ENCODE measurements at places on chromosomes 3 and 15.
A peak's percentile ranks its signal among the peaks of the same experiment; 100 is the strongest.

- no peak for DNase-seq
Observed at GRCh38 chr3:12451481-12451880, 32.8 kb upstream of the TSEN2 start.

GRCh38 chr3:50519471-50520089, 16.1 kb upstream of the CACNA2D2 start:
- peak; percentile 87 for DNase-seq

- no peak for DNase-seq
Observed at GRCh38 chr3:11120091-11120805, 34.0 kb upstream of the HRH1 start.

DNA sequence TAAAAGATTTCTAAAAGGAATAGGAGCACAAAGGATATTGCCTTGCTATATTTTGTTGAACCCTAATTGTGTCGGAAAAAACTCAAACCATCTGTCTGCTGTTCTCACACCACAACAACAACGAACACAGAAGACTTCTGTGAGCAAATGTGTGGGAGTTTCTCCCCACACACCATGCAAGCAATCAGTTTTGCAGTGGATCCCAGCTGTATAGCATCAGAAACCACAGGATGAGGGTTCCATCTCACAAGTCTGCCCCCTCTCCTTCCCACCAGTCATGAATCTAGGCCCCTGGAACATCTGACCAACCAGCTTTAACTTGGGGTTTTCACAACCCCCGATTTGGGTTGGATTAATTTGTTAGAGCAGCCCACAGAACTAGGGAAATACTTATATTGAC, 91.3 kb upstream of the SLC4A7 start:
- DNase-seq, result no peak

GRCh38 chr3:161977063-161977462, 480.5 kb downstream of the OTOL1 start:
- DNase-seq, result no peak

GRCh38 chr15:48811325-48811958, 573 bp upstream of the CEP152 start:
- no peak for DNase-seq

GRCh38 chr15:73287019-73287418, 81.7 kb downstream of the HCN4 start:
- no peak for DNase-seq

GRCh38 chr15:62209821-62210220, 44.7 kb upstream of the C2CD4B start:
- DNase-seq, result no peak

DNA sequence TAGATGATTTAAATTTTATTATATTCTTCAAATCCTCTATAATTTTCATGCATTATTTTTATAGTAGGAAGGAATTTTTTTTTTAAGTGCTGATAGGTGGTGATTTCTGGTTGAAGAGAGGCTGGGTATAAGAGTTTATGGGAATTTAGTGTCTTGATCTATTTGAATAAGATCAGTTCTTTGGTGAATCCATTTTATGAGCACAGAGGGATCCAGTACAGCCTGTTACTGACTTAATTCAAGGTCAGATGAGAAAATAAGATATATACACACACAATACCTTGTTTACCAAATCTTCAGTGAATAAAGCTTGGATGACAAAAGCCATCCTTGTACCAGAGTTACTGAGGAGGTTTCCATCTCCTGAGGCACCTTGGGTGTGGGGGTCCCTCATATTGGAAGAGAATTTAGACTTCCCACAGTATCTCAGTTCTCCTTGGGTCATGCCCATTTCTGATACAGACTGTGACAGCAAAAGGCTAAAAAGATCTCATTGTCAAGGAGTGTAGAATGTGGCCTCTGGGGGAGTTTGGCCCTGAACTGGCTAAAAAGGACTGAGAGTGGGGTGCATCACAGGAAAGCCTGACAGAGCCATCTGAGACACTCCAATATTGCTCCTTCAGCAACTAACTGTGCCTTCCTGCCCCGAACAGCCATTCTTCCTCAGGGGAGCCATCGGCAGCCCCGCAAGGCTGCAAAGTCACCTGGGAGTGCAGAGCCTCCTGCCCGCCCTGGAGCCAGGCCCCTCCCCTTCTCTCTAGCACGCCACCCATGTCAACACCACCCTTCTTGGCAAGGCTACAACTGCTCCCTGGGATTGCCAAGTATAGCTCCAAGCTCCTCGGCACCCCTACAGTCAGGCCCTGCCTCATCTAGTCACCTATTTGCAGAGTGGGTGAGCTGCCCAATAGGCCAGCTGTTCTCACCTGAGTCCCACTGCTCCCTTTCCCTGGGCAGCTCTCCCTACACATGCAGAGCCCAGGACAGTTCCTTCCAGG, 43.1 kb upstream of the HACD2 start:
- DNase-seq, result peak; percentile 11

- no peak for DNase-seq
Observed at GRCh38 chr3:16402451-16402850, 111.0 kb downstream of the RFTN1 start.

GRCh38 chr15:59491062-59491461, 53.1 kb downstream of the FAM81A start:
- no peak for DNase-seq

- peak; percentile 32 for DNase-seq
Observed at GRCh38 chr15:49044766-49045606, 1.3 kb downstream of the SECISBP2L start.

DNA sequence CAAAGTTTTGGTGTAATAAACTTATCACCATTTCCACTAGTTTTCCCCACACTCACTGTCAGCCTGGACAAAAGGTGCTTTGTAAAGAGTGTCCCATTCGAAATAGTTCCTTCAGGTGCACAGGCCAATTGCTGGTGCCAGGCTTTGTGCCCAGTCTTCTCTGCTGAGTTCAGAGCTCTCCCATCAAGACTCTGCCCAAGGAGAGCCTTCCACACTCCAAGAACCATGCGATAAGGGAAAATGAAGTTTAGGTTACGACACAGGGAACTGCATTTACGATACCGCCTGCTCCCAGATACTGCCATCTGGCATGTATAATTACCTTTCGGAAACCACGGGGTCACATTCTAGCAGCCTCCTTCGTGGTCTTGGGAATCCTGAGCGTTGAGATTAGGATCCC, 379.6 kb downstream of the MECOM start:
- no peak for DNase-seq

DNA sequence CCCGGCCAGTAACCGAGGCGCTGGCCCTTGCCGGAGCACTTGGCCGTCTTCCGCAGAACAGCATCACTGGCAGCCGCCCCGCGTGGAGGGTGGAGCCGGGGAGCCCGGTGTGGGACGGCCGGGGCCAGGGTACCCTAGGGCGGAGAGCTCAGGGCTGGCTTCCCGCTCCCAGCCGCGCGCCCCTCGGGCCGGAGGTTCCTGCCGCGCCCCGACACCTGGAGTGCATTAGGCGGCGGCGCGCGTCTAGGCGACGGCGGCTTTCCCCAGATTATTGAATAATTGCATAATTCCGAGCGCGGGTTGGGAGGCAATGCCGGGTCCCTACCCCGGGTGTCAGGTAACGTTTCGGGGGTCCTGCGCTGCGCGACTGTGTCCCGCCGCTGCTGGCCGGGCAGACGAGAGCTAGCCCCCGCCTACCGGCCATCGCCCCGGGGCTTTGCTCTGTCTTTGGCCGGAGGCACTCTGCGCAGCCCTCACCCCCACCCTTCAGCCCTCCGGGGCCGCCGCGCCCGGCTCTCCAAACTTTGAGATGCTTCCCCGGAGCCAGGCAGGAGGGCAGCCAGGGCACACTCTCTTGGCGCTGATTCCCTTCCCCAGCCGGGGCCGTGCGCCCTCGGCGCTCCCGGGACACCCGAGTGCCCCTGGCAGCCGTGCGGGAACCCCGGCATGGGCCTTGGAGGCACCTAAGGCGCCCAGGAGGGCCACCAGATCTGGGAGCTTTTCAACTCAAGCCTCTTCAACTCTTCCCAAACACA, 749 bp downstream of the ITGA11 start:
- DNase-seq, result no peak

GRCh38 chr15:42741710-42742109, 4.8 kb upstream of the CDAN1 start:
- no peak for DNase-seq

Data from erythroblast (primary cell).